ENCODE measurements at places on chromosomes 2 and 18.

GRCh38 chr2:191304939-191305875, 60.0 kb downstream of the MYO1B start:
- H3K4me1 ChIP-seq = peaks cover 37% of the 10 kb centered on the region
- no peak overlapping the region for H3K4me3 ChIP-seq
- H3K36me3 ChIP-seq = peaks cover 49% of the 10 kb centered on the region
- no peaks in the 10 kb centered on the region for H3K27me3 ChIP-seq

DNA sequence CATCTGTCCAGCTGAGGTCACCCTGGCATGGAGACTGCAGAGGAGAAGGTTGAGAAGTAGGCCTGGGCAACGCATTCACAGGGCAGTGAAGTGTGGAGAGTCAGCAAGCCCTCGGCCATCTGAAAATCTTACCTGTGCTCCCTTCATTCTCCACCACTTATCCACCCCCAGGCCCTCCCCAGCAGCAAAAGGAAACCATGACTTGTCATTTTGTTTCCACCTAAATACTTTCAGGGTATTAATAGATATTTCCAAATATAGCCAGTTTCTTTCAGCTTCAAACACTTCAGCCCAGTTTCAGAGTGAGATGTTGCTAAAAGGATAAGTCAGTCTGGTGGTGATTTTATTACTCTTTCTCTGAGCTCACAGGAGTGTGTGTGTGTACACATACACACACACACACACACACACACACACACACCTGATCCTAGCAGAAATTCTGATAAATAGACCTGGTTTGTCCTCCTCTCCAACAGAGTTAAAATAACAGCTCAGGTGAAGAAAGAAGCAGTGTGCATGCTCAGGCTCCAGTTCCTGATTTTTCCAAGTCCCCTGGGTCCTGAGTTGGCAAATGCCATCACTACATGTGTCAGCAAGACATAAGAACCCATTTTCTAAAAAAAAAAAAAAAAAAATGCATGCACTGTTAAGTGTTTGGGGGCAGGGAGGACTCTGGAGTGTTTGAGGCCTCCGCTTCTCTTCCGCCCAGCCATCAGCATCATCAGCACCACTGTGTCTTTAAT, 82.8 kb downstream of the LOXHD1 start:
- H3K36me3 ChIP-seq = no peaks in the 10 kb centered on the region
- H3K4me1 ChIP-seq = peaks cover 4% of the 10 kb centered on the region
- peaks cover 11% of the 10 kb centered on the region for H3K27me3 ChIP-seq
- no peak for DNase-seq

DNA sequence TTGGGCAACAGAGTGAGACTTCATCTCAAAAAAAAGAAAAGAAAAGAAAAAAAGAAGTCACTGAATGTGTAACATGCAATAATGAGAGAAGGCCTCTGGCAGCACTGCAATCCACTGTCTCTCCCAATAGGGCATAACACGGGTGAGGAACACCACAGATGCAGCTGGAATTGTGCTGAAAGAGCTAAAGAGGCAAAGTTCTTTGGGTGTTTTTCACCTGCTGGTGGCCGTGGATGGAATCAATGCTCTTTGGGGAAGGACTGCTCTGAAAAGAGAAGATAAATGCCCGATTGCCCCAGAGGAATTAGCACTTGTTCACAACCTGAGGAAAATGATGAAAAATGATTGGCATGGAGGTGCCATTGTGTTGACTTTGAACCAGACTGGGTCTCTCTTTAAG, 31.0 kb upstream of the CYBRD1 start:
- H3K4me3 ChIP-seq = no peak overlapping the region
- peak overlapping the region; percentile 9 for H3K27ac ChIP-seq
- H3K36me3 ChIP-seq = peaks cover 25% of the 10 kb centered on the region

DNA sequence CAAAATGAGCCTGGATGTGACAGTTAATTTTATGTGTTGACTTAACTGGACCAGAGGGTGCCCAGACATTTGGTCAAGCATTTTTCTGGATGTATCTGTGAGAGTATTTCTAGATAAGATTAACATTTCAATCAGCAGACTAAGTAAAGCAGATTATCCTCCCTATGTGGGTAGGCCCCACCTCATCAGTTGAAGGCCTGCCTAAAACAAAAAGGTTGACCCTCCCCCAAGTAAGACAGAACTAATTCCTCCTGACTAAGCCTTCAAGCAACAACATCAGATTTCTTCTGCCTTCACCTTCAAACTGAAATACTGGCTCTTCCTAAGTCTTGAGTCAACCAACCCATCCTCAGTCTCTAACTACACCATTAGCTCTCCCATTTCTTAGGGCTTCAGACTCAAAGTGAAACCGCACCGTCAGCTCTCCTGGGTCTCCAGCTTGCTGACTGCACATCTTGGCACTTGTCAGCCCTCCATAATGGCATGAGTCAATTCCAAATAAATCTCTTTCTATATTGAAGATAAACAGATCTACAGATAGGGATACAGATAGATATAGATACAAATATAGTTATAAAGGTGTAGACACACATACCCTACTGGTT, 47.9 kb downstream of the MEMO1 start:
- H3K27ac ChIP-seq = no peak overlapping the region
- no peak overlapping the region for H3K4me3 ChIP-seq
- no peaks in the 10 kb centered on the region for H3K27me3 ChIP-seq
- peaks cover 13% of the 10 kb centered on the region for H3K36me3 ChIP-seq
- H3K4me1 ChIP-seq = no peaks in the 10 kb centered on the region
- DNase-seq = no peak

GRCh38 chr2:57075226-57075625, 891.4 kb downstream of the CCDC85A start:
- no peak overlapping the region for H3K4me3 ChIP-seq
- no peak for DNase-seq
- H3K36me3 ChIP-seq = no peaks in the 10 kb centered on the region
- no peak overlapping the region for H3K27ac ChIP-seq
- H3K4me1 ChIP-seq = peaks cover 11% of the 10 kb centered on the region

GRCh38 chr2:112143150-112143549, 5.0 kb downstream of the FBLN7 start:
- no peak overlapping the region for H3K27ac ChIP-seq
- DNase-seq = no peak
- peaks cover 39% of the 10 kb centered on the region for H3K4me1 ChIP-seq
- peaks cover 47% of the 10 kb centered on the region for H3K36me3 ChIP-seq
- H3K27me3 ChIP-seq = peaks cover 8% of the 10 kb centered on the region

- H3K4me1 ChIP-seq = no peaks in the 10 kb centered on the region
- no peak overlapping the region for H3K27ac ChIP-seq
- DNase-seq = no peak
- no peak overlapping the region for H3K4me3 ChIP-seq
- peaks cover 64% of the 10 kb centered on the region for H3K27me3 ChIP-seq
- H3K36me3 ChIP-seq = no peaks in the 10 kb centered on the region
Measured at GRCh38 chr2:119008108-119008507, 66.1 kb downstream of the MARCO start.

DNA sequence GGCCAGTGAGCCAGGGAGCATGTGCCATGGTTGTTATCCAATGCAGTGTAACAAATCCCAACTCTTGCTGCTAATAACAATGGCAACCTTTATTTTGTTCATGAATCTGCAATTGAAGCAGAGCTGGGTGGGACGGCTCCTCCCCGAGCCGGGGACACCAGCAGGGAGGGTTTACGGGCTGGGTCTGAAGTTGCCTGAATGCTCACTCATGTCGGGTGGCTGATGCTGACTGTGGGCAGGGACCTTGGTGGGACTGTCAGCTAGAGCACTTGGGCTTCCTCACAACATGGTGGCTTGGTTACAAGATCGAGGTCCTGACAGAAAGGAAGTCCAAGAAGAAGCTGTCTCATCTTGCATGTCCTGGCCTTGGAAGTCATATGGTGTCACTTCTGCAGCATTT, 264.5 kb downstream of the NDUFA10 start:
- no peak for DNase-seq
- peaks cover 18% of the 10 kb centered on the region for H3K27me3 ChIP-seq
- H3K27ac ChIP-seq = no peak overlapping the region

DNA sequence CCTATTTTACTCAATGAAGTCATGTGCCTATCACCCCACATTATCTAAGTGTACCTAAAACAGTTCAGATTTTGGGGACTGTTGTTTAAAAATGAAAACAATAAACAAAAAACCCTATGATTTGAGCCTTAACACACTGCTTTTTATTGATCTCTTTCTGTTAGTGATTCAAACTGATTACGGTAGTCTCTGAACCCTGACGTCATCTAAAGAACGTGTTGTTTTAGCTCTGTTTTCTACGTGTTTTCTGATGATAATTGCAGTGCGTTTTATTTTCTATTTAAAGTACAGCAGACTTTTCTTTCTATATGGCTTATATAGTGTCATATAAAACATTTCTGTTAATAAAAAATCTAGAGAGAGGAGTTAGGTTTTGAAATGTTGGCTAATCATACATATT, 93.9 kb upstream of the FAM237A start:
- no peaks in the 10 kb centered on the region for H3K4me1 ChIP-seq
- no peak overlapping the region for H3K4me3 ChIP-seq
- peaks cover 2% of the 10 kb centered on the region for H3K27me3 ChIP-seq
- DNase-seq = no peak

- no peaks in the 10 kb centered on the region for H3K27me3 ChIP-seq
- no peak for DNase-seq
- no peak overlapping the region for H3K4me3 ChIP-seq
- no peak overlapping the region for H3K27ac ChIP-seq
Measured at GRCh38 chr2:95091885-95092555, 29.6 kb downstream of the MRPS5 start.

GRCh38 chr2:36289731-36290130, 65.8 kb upstream of the CRIM1 start:
- no peak for DNase-seq
- no peaks in the 10 kb centered on the region for H3K27me3 ChIP-seq
- H3K27ac ChIP-seq = no peak overlapping the region
- no peaks in the 10 kb centered on the region for H3K4me1 ChIP-seq
- no peaks in the 10 kb centered on the region for H3K36me3 ChIP-seq

- peaks cover 7% of the 10 kb centered on the region for H3K27me3 ChIP-seq
- no peak overlapping the region for H3K4me3 ChIP-seq
- no peaks in the 10 kb centered on the region for H3K4me1 ChIP-seq
- no peak overlapping the region for H3K27ac ChIP-seq
Measured at GRCh38 chr2:98240786-98241398, 105.4 kb upstream of the CNGA3 start.

GRCh38 chr2:124281541-124281940, 256.5 kb downstream of the CNTNAP5 start:
- no peak overlapping the region for H3K4me3 ChIP-seq
- no peak overlapping the region for H3K27ac ChIP-seq
- H3K4me1 ChIP-seq = no peaks in the 10 kb centered on the region
- peaks cover 3% of the 10 kb centered on the region for H3K27me3 ChIP-seq

- DNase-seq = no peak
- no peaks in the 10 kb centered on the region for H3K36me3 ChIP-seq
- no peaks in the 10 kb centered on the region for H3K4me1 ChIP-seq
Measured at GRCh38 chr2:113148606-113149552, 21.5 kb downstream of the IL1RN start.

DNA sequence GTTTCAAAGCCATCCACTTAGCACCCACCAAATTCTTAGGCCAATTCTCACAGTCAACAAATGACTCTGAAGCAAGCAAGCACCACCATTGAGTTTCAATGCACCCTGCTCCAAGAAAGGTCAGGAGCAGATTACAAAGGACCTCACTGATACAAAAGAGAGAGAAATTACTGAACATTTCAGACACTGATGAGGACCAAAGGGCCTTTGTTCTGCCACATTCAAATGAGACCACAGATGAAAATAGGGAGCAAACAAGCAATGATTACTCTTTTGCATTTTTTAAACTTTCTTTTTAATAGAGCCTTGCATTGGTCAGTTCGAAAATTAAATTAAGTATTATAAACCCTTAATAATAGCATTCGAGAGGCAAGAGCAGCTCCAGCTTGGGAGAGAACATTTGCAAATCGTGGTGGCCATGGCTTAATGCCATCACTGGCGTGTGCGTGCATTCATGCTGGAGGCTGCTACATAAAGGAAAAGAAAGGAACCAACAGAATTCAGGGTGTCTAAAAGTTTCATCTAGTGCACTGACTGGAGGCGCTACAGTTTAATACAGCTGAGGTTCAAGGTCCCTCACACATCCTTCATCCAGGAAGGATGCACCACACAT, 87.5 kb downstream of the KLF7 start:
- H3K27ac ChIP-seq = no peak overlapping the region
- H3K4me3 ChIP-seq = no peak overlapping the region
- no peaks in the 10 kb centered on the region for H3K27me3 ChIP-seq
- peaks cover 51% of the 10 kb centered on the region for H3K36me3 ChIP-seq
- peaks cover 42% of the 10 kb centered on the region for H3K4me1 ChIP-seq

GRCh38 chr2:151754253-151754897, 20.1 kb upstream of the NEB start:
- H3K27me3 ChIP-seq = peaks cover 6% of the 10 kb centered on the region
- H3K4me3 ChIP-seq = no peak overlapping the region
- peaks cover 10% of the 10 kb centered on the region for H3K36me3 ChIP-seq
- H3K4me1 ChIP-seq = peaks cover 39% of the 10 kb centered on the region

DNA sequence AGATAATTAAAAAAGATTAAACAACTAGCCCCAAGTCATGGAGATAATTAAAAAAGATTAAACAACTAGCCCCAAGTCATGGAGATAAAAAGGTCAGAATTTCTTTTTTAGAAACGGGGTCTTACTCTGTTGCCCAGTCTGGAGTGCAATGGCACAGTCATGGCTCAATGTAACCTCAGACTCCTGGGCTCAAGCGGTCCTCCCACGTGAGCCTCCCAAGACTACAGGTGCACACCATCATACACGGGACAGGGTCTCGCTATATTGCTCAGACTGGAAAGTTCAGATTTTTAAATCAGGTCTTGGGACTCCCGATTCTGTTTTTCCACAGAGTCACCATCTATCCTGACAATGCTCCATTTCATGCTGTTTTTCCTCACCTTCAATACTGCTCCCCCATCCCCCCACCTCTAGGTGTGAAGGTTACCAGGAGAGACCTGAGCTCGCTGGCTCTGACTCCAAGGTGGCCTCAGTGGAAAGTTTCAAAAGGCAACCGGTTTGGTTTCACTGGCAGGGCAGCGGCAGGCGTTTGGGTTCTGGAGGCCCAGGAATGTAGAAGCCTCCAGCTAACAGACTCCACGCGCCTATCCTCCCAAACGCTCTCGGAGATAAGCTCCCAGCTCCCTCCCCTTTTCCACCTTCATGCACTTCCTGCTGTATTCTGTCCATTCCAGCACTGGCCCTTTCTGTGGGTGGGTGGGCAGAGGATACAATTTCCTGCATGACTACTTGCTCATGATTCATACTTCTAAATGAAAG, 2.9 kb upstream of the SEMA4C start:
- H3K4me1 ChIP-seq = peaks cover 69% of the 10 kb centered on the region
- peak overlapping the region; percentile 13 for H3K27ac ChIP-seq
- no peaks in the 10 kb centered on the region for H3K36me3 ChIP-seq
- H3K27me3 ChIP-seq = no peaks in the 10 kb centered on the region
- peak overlapping the region; percentile 47 for H3K4me3 ChIP-seq

GRCh38 chr2:30206461-30207430, 24.6 kb upstream of the LBH start:
- no peak overlapping the region for H3K4me3 ChIP-seq
- H3K36me3 ChIP-seq = no peaks in the 10 kb centered on the region
- H3K4me1 ChIP-seq = peaks cover 6% of the 10 kb centered on the region
- no peak for DNase-seq
- peaks cover 21% of the 10 kb centered on the region for H3K27me3 ChIP-seq
- no peak overlapping the region for H3K27ac ChIP-seq

GRCh38 chr2:71860381-71860926, 287.2 kb downstream of the CYP26B1 start:
- H3K27ac ChIP-seq = no peak overlapping the region
- H3K27me3 ChIP-seq = peaks cover 47% of the 10 kb centered on the region
- H3K4me3 ChIP-seq = no peak overlapping the region
- no peaks in the 10 kb centered on the region for H3K36me3 ChIP-seq

- no peak for DNase-seq
- H3K36me3 ChIP-seq = no peaks in the 10 kb centered on the region
- no peak overlapping the region for H3K4me3 ChIP-seq
- H3K4me1 ChIP-seq = peaks cover 18% of the 10 kb centered on the region
Measured at GRCh38 chr2:183490914-183491313, 366.7 kb downstream of the NUP35 start.

GRCh38 chr18:62187543-62188510, 772 bp downstream of the RELCH start:
- H3K36me3 ChIP-seq = peaks cover 24% of the 10 kb centered on the region
- DNase-seq = peak; percentile 55
- peak overlapping the region; percentile 100 for H3K27ac ChIP-seq
- H3K4me3 ChIP-seq = peak overlapping the region; percentile 100
